ENCODE measurements at places on chromosomes 5 and 9.

DNA sequence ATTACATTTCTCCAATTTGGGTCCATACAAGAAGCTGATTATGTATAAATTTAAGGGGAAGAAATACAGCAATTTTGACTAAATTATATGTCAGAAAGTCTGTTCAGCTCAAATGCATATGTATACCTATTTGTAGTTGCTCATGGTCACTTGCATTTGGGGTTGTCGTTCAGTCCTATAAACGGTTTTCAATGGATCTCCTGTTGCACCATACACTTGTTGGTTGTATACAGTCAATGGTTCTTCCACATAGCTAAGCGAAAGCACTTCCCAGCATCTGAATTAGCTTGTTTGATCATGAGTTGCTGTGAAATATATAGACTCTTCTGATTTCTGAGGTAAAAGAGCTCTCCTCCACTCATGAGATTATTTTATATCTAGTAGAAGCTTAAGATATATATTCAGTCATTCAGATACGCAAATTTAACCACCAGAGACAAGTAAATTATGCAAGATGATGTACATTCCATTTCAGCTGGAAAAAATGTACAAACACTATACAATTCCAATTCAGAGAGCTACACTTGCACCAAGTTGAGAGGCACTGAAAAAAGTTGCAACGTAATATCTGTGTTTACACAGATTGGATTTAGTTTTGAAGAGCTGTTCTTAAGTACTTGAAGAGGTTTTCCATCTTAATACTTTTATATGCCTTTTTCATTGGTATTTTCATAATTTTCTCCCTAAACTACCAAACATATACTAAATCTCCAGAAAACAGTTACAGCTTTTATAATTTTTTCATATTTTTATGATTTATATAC is 64.4 kb upstream of the POU5F2 start:
- no peak for DNase-seq

- DNase-seq = peak; percentile 21
Measured at GRCh38 chr5:34656700-34657273, 659 bp downstream of the RAI14 start.

DNA sequence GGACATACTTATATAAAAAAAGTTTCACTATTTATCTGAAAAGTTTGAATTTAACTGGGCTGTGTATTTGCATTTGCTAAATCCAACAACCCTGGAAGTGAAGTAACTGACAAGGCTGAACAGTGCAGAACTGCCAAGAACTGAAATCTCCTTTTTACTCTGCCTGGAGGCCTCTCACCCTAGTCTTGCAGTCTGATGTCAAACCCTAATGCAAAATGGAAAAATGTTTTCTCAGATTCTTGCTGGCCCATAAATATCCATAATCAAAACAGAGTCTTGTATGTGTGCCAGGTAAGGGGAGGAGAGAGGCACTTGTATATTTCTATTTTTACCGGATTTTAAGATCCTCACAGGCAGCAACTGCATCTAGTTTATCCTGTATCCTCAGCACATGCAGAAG is 432.7 kb upstream of the KLF4 start:
- DNase-seq = no peak

GRCh38 chr9:79165020-79165780 is 406.6 kb upstream of the TLE4 start:
- peak; percentile 53 for DNase-seq

- DNase-seq = no peak
Measured at GRCh38 chr5:176719113-176719739, 71.9 kb downstream of the TSPAN17 start.

DNA sequence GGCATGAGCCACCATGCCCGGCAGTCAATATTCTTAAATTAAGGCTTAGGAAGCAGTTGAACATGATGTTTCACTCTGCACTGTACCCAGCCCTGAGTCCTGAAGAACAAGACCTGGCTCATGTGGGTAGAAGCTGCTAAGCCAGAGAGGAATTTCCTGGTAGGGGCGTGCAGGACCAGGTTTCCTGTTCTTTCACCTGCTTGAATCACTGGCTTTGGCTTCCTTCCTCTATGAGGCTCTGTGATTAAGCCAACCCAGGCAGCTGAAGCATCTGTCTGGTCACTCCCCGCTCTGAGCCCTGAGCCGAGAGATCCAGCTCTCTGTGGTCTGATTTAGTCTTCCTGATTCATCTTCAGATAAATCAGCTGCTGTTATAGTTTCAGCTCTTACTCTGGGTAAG is 29.1 kb downstream of the CFAP77 start:
- DNase-seq = peak; percentile 48

DNA sequence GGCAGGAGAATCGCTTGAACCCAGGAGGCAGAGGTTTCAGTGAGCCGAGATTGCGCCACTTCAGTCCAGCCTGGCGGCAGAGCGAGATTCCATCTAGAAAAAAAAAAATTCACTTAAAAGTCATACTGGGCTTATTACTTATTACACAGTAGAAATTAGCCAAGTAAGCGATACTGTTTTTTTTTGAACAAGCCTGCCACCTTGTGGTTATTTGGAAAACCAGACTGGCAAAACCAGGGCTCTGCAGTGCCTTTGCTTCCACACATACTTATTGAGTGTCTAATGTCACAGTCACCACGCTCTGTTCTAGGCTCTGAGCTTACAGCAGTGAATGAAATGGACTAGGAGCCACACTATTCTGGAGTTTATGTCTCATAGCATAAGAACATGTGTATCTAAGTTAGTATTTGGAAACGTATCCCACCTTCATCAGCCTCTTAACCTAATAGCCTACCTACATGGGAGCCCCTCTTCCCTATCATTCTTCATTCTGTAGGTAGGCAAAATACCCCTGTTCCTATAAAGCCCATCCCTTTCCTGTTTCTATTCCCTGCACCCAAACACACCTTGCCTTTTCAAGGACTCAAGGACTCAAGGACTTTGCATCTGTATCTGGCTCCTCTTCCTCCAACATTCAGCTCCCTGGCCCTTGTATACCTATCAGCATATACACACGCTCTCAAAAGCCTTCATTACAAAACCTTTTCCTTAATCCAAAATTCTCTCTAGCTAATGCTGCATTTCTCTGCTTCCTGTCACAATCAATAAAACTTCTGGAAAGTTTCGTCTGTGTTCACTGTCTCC is 13.9 kb upstream of the BASP1 start:
- peak; percentile 97 for DNase-seq

DNA sequence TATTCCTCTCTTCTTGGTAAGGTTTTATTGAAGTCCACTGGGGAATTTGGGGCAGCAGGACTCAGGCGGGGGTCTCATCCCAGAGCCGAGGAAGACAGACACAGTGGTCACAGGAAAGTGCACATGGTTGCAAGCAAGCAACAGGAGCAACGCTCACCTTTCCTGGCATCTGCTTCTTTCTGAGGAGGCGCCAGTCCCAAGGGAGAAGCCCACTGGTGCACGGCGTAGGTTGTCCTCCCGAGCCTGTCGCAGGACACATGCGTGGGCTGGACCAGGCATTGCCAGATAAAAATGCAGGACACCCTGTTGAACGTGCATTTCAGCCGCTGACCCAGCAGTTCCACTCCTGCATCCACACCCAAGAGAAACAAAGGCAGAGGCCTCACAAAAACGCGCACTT is 72.4 kb upstream of the OLFM1 start:
- no peak for DNase-seq

DNA sequence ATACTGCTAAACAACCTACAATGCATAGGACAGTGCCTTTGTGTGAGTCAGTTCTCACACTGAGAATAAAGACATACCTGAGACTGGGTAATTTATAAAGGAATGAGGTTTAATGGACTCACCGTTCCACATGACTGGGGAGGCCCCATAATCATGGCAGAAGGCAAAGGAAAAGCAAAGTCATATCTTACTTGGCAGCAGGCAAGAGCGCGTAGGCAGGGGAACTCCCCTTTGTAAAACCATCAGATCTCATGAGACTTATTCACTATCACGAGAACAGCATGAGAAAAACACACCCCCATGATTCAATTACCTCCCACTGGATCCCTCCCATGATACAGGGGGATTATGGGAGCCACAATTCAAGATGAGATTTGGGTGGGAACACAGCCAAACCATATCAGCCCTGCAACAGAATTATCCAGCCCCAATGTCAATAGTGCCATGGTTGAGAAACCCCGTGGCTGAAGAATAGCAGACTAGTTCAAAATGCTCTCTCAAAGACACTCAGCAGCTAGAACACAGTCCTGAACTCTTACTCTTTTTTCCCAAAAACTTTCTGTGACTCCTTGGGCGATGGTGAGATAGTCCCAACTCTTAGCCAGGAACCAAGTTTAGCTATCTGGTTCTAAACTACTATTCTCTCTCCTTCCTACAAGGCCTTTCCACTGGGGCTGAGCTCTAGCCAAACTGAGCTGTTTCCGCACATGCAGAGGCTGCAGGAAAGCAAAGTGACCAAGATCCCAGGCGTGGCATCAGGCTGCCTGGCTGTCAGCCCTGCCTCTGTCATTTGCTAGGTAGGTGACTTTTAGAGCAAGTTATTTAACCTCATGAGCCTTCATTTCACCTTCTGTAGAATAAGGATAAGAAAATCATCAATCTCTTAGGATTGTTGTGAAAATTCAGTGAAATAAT is 21.7 kb downstream of the FAT2 start:
- DNase-seq = no peak

DNA sequence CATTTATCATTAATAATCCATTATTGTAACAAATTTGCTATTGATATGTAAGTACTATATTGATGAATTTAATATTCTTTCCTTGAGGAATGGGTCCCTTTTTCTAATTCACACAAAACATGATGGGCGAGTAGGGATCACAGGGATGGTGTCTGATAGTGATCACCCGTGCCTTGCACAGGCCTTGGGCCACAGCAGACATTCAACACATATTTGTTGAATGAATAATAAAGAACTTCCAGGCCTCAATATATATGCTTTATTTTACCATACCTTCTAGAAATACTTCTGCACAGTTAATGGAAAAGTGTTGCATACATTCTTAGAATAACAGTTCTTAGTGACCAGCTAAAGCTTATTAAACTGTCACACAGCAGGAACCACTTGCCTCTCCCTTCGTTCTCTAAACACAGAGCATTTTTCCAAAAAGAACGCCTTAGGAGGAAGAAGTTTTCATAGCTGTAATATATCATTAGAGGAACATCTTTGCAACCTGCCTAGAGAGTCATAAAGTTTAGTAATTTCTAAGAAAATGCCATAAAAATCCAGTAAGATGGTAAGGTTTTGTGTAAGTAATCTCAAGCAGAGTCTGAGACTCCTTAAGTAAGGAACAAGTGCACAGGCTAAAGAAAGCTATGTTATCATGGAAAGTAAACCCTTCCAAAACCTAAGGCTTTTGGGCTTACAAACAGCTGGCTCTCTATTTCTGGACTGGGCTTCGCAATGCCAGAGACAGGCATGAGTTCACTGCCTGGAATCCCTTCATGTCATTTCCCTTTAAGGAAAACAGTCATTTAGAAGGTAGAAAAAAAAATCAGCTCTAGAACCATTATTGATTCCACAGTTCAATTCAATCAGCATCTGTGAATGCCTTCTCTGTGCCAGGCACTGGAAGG is 17.7 kb downstream of the TTLL11 start:
- no peak for DNase-seq

DNA sequence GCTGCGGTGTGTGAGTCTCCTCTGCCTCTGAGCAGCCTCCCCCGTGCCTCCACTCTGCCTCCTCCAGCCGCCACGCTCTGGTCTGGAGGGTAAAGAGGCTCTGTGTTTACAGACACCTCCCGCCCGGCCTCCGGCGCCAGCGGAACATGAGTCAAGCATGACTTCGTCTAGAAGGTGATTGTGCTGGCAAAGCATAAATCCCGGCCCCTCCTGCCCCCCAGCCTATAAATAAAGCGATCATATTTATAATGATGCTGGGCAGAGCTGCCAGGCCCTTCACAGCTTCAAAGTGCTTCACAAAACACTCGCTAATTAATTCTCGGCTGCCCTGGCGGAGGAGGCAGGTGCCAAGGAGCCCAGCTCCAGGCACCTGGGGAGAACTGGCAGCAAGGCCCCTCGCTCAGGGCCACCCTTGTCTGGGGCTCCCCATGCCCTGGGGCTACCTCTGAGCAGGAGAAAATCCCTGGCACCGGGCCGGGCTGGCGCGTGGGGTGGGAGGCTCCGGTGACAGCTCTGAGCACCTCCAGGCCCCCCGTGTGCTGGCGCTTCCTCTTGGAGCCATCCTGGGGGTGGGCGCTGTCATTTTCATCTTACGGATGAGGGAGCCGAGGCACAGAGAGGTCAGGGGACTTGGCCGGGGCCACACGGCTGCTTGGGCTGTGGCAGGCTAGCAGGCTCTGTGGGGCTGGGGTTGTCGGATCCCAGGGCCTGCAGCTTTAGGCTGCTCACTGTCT is 87.8 kb downstream of the RXRA start:
- DNase-seq = peak; percentile 88

GRCh38 chr5:66932457-66932856 is 264.1 kb downstream of the CD180 start:
- no peak for DNase-seq

GRCh38 chr9:99055384-99055783 is 49.5 kb upstream of the TGFBR1 start:
- peak; percentile 88 for DNase-seq

GRCh38 chr5:84494453-84494852 is 109.8 kb upstream of the EDIL3 start:
- DNase-seq = peak; percentile 62

DNA sequence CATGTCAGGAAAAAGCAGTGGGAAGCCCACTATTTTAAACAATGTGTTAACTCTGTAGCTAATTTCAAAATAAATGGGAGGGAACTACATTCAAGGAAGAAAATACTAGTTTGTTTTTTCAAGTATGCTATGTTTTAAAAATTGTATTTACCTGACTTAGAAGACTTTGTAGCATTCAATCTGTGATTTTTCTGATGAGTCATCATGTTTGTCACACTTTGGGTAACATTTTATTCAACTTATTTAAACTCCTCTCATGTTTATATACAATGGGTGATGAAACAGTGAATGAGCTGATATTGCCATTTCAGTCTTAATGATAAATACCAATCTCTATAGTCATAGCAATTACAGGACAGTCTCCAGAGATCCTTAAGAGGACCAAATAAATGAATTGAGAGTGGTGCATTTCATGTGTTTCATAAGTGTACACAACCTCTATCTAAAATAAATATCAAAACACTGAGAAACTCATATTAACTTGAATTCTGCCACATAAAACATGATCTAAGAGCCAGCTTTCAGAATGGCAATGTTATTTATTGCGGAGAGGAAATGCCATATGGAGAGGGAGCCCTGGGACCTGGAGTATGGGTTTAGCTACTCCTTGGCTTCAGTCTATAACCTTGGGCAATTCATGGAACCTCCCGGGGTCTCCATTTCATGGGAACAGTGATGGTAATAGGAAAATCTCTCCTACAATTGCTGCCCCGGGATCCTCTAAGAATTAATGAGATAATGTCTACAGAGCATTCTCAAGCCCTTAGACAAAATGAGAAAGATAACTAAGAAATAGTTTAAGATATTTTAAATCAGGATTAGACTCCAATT is 913.9 kb downstream of the TLE4 start:
- peak; percentile 37 for DNase-seq
